ENCODE measurements at places on chromosomes 7 and 10.

GRCh38 chr7:69429911-69430383 is 168.3 kb upstream of the AUTS2 start:
- no peak for DNase-seq

DNA sequence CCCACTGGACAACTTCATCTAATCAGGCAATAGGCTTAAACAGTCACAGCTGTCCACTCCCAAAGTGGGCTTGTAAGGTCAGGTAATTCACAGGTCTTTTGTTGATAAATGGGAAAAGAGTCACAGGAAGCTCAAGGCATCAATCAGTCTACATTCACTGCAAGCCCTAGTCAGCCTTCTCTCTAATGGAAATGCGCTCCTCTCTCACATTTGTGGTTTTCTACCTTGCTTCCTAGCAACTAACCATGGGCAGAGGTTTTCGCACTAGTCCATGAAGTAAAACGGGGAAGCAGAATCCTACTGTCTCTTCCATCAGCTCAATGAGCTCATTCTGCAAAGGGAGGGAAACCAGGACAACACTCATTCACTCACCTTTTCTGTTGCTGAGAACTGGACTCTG is 53.5 kb upstream of the APBB1IP start:
- no peak for DNase-seq

DNA sequence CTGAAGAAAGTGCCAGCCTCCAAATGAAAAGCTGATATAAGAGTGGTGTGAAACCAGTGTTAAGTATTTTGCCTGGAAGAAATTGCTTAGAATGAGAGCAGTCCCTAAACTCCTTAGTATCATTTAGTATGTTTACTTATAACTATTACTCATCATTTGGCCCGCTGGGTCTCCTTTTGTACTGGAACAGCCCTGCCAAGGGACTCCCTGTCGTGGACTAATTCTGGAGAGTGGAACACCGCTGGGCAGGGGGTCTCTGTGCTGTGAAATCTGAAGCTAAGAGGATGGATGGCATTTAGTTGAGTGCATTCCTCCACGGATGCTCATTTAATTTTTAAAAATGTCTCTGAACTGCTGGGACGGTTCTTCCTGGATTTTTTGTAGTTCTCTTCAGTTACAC is 889.9 kb upstream of the C7orf33 start:
- no peak for DNase-seq

GRCh38 chr10:30238836-30239235 is 110.2 kb downstream of the MTPAP start:
- no peak for DNase-seq

DNA sequence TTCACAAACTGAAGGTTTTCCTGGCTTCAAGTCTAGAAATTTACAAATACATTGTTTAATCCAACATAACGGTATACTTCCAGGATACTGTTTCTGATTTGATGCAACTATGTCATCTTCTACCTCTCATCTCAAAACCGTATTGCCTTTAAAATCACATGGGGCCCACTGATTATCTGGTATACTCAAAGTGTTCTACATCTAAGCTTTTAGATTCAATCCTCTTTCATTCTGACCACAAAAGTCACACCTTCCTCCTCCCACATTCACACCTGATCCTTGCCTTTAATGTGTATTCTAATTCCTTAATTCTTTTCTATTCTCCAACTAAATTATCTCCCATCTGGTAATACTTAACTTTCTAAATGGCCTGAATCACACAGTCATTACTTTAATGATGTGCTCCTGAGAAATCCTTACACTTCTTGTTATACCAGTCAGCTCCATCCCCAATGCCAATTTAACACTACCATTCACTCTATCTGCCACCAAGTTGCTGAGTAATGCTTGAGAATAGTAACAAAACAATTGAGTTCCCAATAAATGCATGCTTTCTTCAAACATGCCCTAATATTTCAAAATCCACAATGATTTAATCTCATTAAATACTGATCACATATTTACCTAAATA is 13.0 kb downstream of the ATAD1 start:
- DNase-seq, result no peak

DNA sequence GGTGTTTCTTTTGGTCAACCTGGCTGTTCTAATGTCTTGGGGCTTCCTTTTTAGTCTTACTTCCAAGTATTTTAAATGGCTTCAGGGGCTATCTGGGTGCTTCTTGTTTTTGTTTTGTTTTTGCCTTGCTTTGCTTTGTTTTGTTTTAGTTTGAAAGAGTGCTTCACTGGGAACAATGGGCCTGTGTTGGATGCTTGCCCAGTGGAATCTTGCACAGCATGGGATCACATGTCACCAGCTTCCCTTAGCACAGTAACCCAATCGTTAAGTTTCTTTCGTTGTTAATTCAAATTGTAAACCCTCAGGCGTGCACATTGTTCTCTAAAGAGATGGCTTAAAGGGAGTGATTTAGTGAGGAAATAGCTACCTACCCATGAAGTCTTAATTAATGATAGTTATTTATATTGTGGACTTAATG is 8.9 kb downstream of the COL17A1 start:
- no peak for DNase-seq

GRCh38 chr7:101538596-101539459 is 90.3 kb downstream of the MYL10 start:
- DNase-seq, result no peak

DNA sequence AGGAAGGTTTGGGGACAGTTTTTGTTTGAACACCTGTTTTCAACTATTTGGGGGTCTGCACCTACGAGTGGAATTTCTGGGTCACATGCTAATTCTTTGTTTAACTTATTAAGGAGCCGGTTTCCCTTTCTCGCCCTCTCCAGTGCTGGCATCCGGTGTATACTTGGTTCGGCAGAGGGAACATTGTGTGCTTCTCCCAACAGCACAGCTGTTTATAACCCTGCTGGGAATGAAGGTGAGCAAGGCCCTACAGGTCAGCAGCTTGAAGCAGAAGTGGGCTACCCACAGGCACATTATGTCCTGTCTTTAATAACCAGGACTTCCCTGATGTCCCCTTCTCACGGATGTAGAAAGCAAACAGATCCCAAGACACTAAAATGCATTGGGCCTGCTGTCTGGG is 87.5 kb upstream of the PDCD4 start:
- no peak for DNase-seq

- no peak for DNase-seq
Observed at GRCh38 chr10:128898916-128899195, 568.2 kb upstream of the MGMT start.

- DNase-seq, result no peak
Observed at GRCh38 chr7:101094376-101094775, 9.1 kb downstream of the TRIM56 start.

DNA sequence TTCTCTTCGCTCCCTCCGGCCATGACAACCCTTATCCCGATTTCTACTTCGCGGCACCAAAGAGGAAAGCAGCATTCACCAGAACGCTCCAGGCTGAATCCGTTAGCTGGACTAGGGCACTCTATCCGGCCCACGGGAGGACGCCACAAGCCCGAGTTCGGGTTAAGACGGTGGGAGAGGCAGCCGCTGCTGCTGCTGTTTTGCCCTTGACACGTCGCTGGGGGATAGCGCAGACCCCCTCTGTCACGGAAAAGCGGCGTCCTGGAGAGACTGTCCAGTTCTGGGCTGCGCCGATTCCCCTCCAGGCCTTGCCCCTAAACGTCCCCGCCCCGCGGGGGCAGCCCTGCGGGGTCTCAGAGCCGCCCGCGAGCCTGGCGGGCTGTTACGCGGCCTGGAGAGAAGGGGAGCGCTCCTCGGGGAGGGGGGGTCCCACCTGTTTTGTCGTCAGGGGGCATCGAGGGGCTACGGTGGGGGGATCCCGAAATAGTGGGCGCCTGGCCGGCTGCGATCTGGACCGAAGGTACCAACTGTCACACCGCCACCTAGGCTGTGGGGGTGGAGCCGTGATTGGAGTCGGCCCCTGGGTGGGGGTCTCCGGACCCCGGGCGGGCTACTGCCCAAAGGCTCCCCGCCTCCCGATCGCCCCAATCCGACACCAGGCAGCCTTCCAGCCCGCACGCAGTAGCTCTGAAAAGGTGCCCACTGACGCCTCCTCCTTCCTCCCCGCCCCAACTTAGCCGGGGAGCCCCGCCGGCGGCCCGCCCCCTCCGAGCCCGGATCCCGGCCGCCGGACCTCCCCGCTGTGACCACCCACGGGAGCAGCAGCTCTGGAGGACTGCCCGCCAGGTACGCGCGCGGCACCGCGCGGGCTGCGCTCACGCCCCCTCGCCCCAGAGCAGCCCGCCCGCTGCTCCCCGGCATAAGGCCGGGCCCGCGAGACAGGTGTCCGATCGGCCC is 772 bp downstream of the SGMS1 start:
- DNase-seq, result peak; percentile 43

DNA sequence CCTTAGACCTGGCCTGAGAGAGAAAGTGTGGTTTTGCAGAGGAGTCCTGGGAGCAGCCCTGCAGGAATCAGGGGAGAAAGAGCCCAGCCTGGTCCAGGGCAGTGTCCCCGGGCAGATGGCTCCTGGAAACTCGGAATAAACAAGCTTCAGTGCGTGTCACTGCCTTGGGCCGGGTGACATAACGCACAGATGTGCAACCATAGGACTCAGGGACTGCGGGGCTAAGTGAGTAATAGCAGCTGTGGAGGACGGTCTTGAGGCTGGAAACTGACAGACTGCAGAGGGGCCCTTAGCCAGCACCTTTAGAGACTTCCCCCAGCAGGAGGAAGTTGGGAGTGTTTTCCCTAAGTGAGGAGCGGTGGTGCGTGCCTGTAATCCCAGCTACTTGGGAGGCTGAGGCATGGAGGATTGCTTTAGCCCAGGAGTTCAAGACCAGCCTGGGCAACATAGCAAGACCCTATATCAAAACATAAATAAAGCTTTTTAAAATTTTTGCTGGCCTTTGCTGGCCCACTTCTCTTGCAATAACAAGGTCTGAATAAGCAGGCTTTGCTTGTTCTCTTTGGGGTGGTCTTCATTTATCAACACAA is 5.3 kb upstream of the CLIP2 start:
- DNase-seq, result no peak

DNA sequence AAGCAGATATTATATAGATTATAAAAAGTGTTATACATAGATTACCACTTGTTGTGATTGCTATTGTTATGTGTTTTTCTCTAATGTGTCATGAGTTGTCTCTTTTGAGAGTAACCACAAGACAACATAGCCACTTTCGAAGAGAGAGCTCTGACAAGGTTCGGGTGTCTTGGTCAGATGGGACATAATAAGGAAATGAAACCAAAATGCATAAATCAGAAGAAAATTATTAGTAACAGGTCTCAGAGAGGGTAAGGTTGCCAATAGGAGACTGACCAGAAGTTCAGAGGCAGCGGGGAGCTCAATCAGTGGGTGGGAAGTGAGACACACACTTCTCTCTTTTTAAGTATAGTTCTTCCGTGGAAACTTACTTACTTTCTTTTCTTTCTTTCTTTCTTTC is 639.2 kb upstream of the POT1 start:
- no peak for DNase-seq

DNA sequence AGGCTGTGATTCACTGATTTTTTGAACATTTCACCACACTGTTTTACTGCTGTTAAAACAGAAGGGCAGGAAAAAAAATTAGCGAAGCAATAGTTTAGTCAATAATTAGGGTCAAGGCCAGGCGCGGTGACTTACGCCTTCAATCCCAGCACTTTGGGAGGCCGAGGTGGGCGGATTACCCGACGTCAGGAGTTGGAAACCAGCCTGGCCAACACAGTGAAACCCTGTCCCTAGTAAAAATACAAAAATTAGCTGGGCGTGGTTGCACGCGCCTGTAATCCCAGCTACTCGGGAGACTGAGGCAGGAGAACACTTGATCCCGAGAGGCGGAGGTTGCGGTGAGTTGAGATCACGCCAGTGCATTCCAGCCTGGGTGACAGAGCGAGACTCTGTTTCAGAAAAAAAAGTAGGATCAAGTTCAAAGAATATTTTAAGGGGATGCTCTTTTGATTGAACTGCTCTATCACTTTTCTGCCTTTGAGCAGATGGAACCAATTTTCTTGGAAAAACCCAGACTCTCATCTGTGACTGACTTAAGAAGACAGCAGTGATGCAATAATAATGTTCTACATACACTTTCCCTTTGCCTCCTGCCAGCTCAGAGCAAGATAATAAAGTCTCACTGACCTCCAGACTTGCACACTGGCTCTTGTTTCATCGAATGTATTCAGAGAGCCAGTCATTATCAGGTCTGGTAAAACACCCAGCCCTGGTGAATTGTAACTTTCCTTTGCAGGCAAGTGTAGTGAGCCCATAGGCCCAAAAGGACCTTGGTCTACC is 1.6 kb upstream of the PPA1 start:
- peak; percentile 94 for DNase-seq

DNA sequence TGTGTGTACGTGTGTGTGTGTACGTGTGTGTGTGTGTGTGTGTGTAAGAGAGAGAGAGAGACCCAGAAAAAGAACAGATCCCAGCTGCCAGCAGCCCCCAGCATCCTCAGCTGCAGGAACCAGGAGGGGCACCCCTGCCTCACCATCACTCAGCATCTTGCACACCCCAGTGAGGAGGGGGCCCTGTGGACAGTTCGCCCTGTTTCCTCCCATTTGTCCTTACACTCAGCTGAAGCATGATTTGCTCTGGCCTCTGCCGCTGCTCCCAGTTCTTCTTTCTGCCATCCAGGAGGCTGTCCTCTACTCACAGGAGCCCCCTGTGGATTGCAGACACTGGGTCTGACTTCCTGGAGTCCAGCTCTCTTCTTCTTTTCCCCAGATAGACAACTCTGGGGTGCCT is 9.7 kb downstream of the GPR26 start:
- no peak for DNase-seq

GRCh38 chr7:128809363-128809762 is 17.6 kb downstream of the CCDC136 start:
- DNase-seq, result no peak

GRCh38 chr7:75729851-75730274 is 8.9 kb downstream of the HIP1 start:
- DNase-seq, result no peak

DNA sequence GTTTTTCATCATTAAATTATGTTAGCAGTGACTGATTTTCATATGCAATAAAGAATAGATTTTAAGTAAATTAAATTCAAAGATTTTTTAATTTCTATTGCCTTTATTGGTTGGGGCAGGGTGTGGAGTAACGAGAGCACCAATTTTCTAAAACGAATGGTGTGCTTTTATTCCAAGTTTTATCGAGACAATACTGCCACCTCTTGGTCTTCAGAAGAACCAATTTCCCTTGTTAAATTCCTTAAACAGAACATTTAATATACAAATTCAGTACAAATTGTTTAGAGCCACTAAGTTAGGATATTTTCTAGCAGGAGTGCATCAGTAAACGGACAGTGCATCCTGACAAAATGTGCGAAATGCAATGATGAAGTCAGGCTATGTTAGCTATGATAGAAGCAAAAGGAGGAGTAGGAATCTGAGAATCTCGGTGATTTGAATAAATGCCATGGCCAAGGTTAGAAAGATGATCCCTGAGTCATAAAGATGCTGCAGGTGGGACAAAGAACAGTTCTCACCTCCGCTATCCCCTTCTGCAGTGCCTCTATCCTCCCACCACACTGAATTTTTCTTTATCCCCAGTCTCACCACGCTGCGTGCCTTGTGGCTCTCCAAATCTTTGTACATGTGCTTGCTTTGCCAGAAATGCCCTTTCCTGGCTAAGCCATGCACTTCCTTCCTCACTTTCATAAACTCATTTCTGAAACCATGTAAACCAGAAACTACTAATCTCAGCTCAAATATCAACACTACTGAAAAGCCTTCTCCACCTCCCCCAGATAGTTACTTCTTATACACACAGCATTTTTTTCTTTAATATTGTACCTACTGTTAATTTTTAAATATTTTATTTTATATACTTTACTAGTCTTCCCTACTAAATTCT is 31.9 kb upstream of the AGBL3 start:
- DNase-seq, result peak; percentile 43

All from amniotic epithelial cell (primary cell).